Stimulated activated CD8-positive, alpha-beta memory T cell treated with anti-CD3 and anti-CD28 coated beads, Interleukin-4, amount 100 ng/mL, for 48 hours (primary cell): ENCODE measurements at places on chromosomes 6 and 20.
A peak's percentile ranks its signal among the peaks of the same experiment; 100 is the strongest.

DNA sequence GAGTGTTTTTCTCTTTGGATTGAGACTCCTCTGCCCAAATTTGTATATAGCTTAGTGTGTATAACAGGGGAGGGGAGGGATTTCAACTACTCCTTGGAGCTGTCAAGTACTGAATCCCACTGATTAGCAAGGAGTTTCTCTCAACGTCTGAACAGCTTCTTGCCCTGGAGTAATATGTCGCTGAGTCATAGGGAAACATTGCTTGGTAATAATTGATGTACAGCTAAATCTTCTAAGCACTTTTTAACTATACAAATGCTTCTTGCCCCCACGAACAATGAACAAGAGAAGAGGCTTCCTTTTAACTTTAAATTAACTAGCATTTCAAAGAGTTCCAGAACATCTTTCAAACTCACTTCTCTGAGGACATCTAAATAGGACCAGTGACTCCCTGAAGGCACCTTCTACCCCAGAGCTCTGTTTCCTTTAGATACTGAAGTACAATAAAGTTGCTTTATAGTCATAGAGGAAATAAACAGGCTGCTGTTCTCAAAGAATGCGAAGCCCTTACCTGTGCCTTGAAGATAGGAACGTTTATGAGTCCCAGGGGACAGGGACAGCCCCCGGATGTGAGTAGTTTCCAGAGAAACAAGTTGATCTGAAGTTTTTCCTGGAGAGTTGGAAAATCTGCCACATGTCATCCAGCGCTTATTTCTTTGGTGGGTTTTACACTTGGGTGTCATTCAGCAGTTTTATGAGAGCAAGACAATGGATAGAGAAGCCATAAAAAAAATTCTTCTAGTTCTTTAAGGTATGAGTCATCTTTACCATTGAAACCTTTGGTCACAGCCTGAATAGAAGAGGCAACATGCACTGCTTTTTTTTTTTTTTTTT is 462.5 kb upstream of the BTBD3 start:
- DNase-seq: no peak

- DNase-seq: peak; percentile 20
Observed at GRCh38 chr6:42372699-42373098, 79.0 kb downstream of the TRERF1 start.

GRCh38 chr20:38766071-38766470 is 17.8 kb downstream of the ACTR5 start:
- no peak for DNase-seq

GRCh38 chr6:75143191-75143590 is 62.7 kb downstream of the COL12A1 start:
- no peak for DNase-seq

DNA sequence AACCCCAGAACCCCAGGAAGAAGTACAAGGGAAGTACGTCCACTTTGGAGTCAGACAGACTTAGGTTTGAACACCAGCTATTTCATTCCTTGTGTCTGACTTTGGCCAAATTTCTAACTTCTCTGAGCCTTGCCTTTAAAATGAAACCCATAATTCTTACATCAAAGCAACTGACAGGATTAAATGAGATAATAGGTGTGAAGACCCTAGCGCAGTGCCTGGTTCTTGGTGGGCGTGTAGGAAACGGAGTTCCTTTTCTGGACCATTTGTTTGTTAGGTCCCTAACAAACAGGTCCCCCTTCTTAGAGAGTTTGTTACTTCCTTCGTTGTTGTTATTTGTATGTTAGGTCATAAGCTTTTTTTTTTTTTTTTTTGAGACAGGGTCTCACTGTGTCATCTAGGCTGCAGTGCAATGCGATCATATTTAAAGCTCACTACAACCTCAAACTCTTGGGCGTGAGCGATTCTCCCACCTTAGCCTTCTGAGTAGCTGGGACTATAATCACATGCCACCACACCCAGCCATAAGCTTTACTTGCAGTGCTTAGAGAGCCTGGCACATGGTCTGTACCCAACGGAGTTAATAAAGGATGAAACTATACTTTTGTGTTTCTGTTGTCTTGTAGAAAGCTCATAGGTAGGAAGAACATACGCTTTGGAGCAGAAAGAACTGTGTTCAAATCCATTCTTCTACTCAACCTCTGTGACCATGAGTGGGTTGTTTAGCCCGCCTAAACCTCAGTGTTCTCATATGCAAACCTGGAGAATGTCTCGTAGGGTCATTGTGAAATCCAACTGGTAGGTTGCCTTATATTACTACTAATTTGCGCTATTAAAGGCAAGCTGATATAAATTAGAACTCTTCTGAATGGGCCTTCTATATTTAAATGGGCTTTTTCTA is 21.8 kb upstream of the MROH8 start:
- DNase-seq: no peak

DNA sequence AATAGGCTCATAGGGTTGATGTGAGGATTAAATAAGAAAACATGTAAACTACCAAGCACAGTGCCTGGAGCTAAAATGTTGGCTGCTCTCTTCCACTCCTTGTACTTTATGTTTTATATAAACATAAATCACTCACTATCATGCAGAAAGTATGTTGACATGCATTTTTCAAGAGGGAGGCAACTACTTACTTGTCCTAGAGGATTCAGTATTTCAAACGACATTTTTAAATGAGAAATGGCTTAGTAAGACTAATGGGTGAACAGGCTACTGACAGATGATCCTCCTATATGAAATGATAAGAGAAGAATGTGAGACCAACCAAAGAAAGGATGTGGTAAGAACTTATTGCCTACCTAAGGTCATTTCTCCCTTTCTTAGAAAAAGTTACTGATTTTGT is 21.0 kb downstream of the LATS1 start:
- DNase-seq: no peak

- no peak for DNase-seq
Observed at GRCh38 chr20:31903627-31904386, 33.4 kb downstream of the TTLL9 start.

DNA sequence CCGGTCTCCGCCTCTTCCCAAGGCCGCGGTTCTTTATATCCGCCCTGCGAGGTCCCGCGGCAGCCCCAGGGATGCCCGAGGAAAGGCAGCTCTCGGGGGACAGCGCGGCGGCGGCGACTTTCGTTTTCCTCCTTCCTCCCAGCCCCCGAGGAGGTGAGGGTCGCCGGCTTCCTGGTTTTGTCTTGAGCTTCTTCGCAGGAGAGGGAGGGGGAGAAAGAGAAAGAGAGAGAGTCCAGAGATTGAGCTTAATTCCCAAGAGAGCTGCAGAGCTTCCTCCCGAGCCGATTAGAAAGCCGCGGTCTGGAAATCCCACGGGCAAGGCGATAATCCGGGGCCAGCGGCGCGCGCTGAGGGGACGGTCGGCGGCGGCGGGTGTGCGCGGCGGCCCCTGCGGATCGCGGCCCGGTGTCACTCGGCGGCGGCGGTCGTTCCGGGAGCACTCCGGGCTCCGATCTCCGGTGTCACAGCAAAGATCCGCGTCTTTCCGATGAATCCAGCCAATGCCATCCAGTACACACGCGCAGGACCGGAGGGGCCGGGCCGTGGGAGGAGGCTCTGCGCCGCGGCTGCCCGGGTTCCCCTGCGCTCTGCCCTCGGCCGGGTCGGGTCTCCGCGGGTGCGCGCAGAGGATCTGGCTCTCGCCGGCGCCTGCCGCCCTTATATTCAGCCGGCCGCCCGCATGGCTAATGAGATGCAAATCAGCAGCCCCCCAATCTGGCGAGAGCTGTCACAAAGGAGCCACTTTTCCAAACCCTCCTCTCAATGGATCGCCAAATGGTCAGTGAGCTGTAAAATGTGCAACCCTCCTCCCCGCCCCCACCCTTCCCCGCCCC is at the start of gene DLL1:
TSS of gene DLL1 (minus strand) at position 783 of the 833 bp plus-strand sequence. CDS start 939 bp downstream, outside the sequence.
- peak; percentile 53 for DNase-seq

DNA sequence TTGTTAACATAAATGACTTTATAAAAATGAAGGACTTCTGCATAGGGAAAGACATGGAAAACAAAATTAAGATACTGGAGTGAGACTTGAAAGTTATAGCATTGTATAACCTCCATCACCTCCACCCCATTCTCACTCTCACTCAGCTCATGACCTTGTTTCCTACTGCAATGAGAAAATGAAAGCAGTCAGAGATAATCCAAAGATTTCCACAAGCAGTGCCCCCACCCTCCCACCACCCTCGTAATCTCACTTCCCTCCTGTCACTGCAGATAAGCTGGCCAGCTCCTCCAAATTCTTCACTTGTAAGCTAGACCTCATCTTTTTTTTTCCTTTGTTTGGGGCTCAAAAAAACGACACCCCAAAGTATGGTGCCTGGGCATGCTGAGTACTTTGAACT is 52.9 kb upstream of the PROKR2 start:
- DNase-seq: no peak

DNA sequence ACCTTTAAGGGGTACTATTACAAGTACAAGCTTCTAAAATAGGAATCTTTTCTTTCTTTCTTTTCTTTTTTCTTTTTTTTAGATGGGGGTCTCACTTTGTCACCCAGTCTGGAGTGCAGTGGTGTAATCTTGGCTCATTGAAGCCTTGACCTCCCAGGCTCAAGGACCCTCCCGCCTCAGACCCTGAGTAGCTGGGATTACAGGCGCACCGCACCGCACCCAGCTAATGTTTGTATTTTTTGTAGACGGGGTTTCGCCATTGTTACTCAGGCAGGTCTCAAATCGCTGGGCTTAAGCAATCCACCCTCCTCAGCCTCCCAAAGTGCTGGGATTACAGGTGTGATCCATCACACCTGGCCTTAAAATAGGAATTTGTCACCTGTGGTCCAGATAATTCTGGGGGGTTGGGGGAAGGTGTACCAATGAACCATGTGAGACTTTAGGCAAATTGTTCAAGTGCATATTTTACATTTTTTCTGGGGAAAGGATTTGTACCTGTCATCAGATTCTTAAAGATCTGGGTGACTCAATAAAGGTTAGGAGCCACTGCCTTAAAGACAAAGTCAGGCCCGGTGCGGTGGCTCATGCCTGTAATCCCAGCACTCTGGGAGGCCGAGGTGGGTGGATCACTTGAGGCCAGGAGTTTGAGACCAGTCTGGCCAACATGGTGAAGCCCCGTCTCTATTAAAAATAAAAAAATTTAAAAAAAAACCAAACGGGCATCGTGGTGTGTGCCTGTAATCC is 19.7 kb upstream of the SYNJ2 start:
- peak; percentile 16 for DNase-seq

- no peak for DNase-seq
Observed at GRCh38 chr6:69994251-69994650, 127.9 kb downstream of the COL19A1 start.

GRCh38 chr6:24961852-24962251 is 26.1 kb upstream of the RIPOR2 start:
- DNase-seq: no peak

GRCh38 chr20:19112828-19113227 is 99.6 kb upstream of the SLC24A3 start:
- no peak for DNase-seq

- DNase-seq: no peak
Observed at GRCh38 chr6:149364557-149364956, 35.5 kb upstream of the SUMO4 start.

- DNase-seq: no peak
Observed at GRCh38 chr6:89406141-89406540, 5.9 kb downstream of the RRAGD start.

DNA sequence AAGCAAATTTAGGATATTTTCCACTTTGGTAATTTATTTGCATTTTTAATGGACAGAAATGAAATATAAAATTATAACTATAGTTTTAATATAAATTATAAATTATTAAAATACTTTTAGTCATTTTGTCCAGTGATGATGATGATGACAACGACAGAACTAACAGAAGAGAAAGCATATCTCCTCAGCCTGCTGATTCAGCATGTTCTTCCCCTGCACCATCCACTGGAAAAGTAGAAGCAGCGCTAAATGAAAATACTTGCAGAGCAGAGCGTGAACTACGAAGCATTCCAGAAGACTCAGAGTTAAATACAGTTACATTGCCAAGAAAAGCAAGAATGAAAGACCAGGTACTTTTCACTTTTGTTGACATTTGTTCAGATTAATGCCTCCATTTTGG is 64.9 kb downstream of the SENP6 start:
- DNase-seq: no peak

GRCh38 chr6:159131709-159132108 is 37.5 kb upstream of the FNDC1 start:
- no peak for DNase-seq

DNA sequence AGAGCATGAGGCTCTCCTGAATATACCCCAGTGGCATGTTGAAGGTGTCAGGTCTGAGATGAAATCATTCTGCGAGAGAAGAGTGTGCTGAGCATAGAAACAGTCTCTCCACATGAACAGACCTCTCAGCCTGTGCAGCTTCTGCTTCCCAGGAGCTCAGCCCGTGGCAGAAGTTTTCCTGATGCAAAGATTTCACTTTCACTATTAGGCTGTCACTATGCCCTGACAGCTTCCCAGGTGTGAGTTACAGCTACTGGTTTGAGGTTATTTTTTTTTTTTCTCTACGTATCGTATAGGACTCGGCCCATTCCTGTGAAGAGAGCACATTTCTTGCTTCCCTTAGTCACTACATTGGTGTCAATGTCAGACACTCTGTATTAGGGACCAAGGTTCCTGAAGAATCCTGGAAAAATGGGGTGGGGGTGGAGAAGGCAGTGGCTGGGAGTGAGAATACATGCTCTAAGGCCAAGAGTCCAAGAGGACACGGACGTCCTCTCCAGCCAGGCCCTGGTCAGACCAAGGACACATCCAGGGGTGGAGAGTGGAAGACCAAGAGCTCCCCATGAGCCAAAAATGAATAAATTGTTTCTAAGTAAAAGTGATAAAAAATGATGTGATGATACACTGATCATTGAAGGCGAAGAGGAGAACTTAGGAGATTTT is 121.2 kb upstream of the AKAP12 start:
- DNase-seq: no peak

DNA sequence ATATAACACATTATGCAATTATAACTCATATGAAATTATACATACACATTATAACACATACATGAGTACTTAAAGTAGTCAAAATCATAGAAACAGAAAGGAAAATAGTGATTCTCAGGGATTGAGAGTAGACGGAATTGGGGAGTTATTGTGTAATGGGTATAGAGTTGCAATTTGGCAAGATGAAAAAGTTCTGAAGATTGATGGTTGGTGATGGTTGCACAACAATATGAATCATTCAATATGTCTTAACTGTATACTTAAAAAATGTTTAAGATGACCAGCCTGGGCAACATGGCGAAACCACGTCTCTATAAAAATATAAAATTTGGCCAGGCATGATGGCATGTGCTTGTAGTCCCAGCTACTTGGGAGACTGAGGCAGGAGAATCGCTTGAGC is 372.7 kb downstream of the CDKAL1 start:
- no peak for DNase-seq

DNA sequence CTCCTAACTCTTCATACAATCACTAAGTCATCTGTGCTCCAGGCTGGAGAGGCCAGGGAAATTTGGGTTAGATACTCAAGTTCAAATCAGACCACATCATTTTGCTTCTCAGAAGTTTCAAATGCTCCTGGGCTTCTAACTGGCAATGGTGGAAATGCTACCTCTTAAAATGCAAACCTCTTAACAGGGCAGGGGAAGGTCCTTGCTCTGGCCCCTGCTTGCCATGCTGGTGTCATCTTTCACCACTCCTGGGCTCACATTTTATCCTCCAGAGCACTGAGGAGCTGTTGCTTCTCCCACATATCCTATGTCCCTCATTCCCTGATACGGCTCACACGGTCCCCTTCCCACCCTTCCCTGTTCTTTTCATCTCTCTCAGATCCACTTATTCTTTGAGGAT is 41.8 kb upstream of the NT5E start:
- no peak for DNase-seq

- no peak for DNase-seq
Observed at GRCh38 chr6:163730246-163731210, 316.0 kb downstream of the QKI start.

GRCh38 chr6:165545806-165546205 is 117.2 kb downstream of the PDE10A start:
- DNase-seq: no peak

- no peak for DNase-seq
Observed at GRCh38 chr20:33649201-33649681, 12.9 kb upstream of the C20orf144 start.

GRCh38 chr20:38172408-38172807 is 7.3 kb upstream of the TGM2 start:
- no peak for DNase-seq
